Right hindlimb (tissue), 1 donor: ENCODE measurements at places on chromosomes 5 and 9.

DNA sequence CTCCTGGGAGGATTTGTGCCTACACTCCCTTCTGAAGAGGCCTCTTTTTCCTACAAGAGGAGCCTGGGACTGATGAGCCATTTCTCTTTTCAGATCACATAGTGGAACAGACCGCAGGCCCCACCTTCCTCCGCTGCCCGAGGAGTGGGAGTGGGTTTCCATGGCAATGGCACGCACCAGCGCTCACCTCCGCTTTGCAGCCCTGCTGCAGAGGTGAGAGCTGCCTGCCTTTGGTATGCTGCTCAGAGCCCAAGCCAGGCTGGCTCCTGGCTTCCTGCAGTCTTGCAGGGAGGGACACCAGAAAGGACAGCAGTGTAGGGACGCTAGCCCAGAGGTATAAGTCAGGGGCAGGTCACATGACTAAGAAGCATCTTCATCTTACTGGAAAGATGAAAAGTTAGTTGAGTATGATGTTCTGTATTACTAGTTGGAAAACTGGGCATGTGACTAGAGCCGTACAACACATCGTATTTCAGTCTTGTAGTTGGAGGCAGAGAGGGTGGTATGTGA is 12.4 kb downstream of the PTTG1 start:
- peak; percentile 65 for DNase-seq

DNA sequence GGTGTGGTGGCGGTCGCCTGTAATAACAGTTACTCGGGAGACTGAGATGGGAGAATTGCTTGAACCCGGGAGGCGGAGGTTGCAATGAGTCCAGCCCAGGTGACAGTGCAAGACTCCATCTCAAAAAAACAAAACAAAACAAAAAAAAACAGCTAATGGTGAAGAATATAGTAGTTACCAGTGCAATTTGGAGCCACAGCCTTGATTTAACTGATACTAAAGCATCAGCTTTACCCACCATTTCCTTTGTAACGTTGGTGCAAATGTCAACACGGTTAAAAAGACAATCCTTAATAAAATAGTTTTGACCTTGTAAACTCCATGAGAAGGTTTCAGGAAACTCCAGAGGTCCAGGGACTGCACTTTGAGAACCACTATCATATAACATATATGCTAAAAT is 41.8 kb downstream of the FNBP1 start:
- no peak for DNase-seq

GRCh38 chr5:125323613-125324012 is 577.2 kb upstream of the ZNF608 start:
- DNase-seq = no peak

GRCh38 chr9:19122490-19123042 is 4.7 kb downstream of the PLIN2 start:
- no peak for DNase-seq
